ENCODE measurements at places on chromosomes 7 and 10.

DNA sequence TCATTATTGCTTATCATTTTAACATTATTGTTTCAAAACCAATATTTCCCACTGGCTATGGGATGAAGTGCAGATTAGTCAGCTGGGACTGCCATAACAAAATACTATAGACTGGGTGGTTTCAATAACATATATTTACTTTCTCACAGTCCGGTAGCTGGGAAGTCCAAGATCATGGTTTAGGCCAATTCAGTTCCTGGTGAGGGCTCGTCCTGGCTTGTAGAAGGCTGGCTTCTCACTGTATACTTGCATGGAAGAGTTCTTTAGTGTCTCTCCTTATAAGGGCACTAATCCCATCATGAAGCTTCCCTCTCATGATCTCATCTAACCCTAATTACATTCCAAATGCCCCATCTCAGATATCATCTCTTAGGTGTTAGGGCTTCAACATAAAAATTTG is 101.3 kb downstream of the CHRM2 start:
- no peak for DNase-seq

DNA sequence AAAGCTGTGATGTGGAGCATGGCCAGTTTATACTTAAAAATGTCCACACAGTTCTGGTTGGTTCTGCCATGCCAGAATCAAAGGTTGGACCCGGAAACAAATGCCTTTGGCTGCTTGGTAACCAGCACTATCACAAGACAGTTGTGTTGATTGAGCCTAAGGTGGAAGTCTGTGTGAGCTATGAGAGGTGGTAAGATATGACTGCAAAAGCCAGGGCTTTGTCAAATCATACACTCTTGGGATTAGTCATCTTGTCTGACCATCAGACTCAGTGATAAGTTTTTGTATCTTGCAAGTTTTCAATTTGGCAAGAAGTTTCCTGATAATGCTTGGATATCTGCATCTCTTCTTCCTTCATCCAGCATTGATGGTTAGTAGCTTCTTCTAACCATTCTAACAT is 35.5 kb downstream of the GPR141 start:
- peak; percentile 36 for DNase-seq

- peak; percentile 51 for DNase-seq
Observed at GRCh38 chr7:25565949-25566348, 337.7 kb upstream of the NPVF start.

GRCh38 chr10:104334561-104334960 is 3.7 kb downstream of the ITPRIP start:
- no peak for DNase-seq

DNA sequence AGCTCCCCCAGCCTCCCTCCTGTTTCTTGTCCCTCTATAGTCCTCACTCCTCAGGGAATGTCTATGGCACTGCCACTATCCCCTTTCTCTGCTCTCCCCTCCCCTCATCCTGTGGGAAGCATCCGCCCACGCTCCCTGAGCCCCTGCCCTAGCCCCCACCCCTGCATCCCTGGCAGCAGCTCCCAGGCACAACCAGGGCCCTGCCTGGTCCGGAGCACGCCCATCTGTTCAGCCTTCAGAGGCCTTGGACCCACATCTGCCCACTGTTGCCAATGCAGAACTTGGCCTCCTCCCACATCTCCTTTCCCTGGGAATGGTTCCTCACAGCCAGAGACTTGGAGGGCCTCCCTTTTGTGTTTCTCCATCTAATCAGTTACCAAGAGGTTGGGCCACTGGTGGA is 20.4 kb upstream of the TBRG4 start:
- DNase-seq: no peak

- DNase-seq: peak; percentile 93
Observed at GRCh38 chr7:30026229-30027064, at the start of gene FKBP14. Gene FKBP14, minus strand, starts transcription at chr7:30026702. Its CDS starts 194 bp downstream, at chr7:30026508.

- DNase-seq: peak; percentile 46
Observed at GRCh38 chr10:123142701-123143161, 5.2 kb upstream of the HMX2 start.

DNA sequence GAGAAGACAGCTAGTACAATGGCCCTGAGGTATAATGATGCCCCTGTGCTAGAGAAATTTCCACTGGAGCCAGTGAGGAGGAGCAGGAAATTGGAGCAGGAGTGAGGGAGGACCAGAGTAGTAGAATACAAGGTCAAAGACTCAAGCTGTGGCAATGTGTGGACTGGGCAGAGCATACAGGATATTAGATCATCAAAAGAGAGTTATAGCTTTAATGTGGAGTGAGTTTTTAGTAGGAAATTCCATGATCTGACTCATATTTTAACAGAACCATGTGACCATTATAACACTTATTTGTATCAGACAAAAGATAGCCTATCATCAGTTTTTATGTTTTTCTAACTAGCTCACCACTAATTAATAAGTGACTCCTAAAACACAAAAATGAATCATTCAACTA is 154.1 kb downstream of the DGKB start:
- DNase-seq: no peak

DNA sequence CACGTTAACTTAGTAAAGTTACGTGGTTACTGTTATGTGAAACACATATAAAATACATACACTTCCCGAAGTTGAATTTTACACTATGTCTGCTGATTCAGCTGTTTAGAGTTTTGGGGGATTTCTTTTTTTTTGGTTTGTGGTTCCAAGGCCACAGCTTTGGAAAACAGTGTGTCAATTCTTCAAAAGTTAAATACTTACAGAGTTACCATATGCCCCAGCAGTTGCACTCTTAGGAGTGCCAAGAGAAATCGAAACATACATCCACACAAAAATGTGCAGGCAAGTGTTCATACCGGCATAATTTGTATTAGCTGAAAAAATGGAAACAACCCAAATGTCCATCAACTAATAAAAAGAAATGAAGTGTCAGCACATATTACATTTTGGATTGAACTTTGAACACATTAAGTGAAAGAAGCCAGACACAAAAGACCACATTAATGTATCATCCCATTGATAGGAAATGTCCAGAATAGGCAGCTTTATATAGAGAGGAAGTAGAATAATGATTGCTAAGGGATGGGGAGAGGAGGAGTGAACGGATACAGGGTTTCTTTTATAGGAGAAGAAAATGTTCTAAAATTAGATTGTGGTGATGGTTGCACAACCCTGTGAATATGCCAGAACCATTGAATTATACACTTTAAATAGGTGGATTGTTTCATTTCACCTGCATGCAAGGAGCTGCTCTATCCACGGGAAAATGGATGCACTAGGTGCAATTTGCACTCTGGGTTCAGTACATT is 17.6 kb downstream of the APBB1IP start:
- no peak for DNase-seq

DNA sequence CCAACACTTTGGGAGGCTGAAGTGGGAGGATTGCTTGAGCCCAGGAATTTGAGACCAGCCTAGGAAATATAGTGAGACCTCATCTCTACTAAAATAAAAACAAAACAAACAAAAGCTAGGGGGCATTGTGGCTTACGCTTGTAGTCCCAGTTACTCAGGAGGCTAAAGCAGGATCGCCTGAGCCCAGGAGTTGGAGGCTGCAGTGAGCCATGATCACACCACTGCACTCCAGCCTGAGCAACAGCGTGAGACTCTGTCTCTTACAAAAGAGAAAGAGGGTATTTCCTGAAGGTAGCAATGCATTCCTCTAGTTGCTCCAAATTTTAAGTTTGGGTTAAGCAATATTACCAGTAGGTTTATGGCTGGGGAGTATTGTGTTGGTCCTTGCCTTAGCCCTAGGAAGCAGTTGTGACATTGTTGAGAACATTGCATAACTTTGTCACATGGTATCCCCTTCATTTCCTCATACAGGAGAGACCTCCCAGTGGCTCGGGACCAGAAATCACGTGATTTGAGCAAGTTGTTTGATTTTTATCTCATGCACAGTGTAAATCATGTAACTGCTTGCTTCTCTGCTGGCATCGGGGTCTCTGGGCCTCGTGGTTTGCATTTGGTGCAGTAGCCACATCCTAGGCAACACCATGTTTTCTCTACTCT is 23.3 kb upstream of the SMARCD3 start:
- no peak for DNase-seq

GRCh38 chr10:59285073-59285472 is 77.3 kb downstream of the FAM13C start:
- DNase-seq: no peak

DNA sequence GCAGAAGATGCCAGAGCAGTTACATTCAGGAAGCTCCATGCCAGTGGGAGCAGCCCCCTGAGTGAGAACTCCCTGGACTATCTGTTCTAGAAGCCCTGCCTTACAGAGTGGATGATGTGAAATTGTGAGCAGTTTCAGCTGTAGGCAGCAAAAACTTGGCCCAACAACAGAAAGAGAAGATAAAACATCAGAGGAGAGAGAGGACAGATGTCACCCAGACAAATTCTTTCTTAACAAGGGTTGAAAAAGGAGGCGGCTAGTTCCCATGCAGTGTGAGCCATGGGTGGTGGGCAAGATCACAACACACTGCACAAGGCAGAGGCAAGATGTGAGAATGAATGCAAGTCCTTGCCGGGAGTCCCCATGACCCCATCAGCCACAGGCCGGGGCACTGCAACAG is 46.6 kb upstream of the FXYD4 start:
- DNase-seq: no peak

DNA sequence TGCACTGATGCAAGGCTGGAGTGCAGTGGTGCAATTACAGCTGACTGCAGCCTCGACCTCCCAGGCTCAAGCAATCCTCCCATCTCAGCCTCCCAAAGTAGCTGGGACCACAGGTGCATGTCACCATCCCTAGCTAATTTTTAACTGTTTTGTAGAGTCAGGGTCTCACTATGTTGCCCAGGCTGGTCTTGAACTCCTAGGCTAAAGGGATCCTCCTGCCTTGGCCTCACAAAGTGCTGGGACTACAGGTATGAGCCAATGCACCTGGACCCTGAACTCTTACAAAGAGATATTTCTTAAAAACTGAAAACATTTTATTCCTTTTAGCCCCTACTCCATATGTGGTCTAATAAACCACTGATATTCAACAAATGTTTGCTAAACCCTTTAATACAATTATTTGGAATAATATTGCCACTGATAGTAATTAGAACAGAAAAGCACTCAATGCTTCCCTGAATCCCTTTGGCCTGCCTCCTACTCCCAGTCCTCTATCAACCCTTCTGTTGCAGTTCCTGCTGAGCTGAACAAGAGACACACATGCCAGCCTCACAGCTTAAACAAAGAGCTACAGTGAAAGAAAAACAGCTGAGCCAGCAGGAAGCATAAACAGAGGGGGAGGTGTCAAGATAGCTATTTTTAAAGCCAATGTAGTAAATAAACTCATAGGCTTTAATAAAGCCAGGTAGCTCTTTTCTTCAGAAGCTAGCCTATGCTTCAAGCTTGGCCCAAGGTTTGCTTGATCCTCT is 7.0 kb upstream of the GNAI1 start:
- no peak for DNase-seq

GRCh38 chr10:122390271-122390670 is 15.8 kb downstream of the PLEKHA1 start:
- no peak for DNase-seq

DNA sequence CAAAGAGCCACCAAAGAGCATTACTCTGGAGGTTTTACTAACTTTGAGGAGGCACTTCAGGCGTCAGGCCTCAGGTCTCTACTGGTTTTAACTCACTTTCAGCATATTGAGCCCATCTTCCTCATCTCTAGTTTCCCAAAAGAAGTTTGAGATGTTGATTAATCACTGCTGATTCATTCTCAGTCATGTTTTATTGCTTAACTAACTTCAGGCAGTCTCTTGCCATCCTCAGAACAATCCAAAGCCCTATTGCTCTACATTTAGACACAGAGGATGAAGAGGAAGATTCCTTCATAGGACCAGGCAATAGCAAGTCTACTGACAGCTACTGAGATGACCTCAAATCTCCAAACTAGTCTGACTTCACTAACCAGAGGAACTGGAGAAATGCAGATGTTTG is 39.1 kb upstream of the BET1 start:
- DNase-seq: no peak

DNA sequence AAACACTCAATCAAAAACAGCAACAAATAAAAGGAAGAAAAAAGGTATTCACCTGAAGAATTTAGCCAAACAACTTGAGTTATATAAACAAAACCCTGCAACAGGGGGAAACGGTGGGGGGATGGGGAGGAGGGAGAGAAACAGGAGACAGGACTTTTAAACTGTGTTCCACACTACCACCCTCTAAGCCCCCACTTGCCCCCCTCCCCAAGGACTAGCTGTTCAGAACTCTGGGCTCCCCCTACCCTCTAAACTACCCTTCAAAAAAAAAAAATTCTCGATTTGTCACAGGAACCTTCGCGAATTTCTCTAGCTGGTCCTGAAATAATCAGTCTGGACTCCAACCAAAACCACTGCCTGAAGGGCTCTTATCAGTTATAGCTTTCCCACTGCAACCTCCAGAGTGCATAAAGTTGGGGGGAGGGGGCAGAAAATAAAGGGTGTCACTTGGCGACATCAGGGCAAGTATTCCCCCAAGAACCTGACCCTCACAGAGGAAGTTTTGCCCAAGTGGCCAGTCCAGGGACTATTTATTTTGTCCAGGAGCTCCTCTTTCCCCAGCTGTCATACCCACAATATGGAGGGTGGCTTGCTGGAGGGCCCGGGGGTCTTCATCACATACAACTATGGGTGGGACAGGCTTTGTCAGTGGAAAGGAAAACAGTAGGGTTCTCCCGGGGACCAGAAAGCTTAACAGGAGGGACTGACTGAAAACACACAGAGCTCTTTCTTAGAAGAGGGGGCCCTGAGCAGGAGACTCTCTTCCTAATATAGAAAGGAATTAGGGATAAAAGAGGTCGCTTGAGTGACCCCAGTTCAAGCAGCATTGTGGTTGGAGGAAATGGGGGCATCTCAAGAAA is 1.3 kb downstream of the UBE2H start:
- DNase-seq: no peak

GRCh38 chr7:50331564-50332208 is 27.2 kb downstream of the IKZF1 start:
- DNase-seq: peak; percentile 62

GRCh38 chr10:130741901-130742855 is 569.3 kb downstream of the TCERG1L start:
- no peak for DNase-seq

DNA sequence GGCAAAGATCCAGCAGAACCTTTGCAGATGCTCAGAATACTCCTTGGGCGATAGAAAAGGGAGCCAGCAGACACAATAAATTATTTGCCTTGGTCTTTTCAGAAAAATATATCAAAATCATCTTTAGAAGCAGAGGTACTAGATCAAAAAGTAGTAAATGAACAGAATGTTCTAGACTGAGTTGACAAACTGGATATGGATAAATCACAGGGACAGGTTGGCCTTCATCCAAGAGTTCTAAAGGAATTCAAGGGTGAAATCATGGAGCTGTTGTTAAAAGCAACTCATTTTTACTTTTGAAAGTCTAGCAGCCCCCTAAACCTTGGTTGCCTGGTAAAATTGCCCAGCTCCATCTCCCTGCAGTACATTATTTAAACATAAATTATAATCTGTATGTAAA is 99.1 kb downstream of the PLCE1 start:
- no peak for DNase-seq

DNA sequence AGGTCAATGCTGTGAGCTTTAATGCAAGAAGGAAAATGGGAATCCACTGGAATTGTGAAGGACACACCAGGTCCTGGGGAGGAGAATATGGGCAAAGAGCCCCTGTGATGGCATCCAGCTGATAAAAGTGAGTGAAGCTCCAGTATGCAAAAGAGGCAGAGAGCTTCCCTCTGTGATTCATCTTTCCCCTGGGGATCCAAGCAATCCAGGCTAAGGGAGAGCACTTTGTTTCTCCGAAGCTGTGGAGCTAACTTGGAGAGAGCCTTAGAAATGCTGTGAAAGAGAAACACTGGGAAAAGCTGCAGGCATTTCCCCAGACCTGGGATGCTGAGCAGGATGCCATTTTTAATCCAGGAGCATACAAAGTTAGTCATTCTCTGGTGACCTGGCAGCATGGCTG is 489.5 kb downstream of the SH2D4B start:
- DNase-seq: no peak

Data from GM20000 (cell line).